ENCODE measurements at places on chromosomes 7 and 10.

- no peak for DNase-seq
Observed at GRCh38 chr10:131062621-131063260, 248.8 kb downstream of the TCERG1L start.

DNA sequence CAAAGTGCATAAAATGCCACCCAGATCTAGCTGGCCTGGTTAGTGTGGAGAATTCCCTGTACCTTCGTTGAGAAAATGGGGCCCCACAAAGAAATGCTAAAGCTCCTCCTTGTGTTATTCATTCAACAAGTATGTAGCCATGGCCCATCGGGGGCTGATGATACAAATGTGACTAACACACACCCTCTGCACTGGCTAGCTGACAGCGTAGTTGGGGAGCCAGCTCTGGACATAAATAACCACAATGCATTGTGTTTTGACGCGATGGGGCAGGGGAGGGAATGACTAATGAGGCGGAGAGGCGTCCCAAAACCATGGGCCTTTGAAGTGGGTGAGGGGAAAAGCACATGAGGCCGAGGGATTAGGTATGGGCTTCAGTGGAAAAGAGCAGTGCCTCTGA lies 28.2 kb upstream of the ASL start:
- DNase-seq, result no peak

DNA sequence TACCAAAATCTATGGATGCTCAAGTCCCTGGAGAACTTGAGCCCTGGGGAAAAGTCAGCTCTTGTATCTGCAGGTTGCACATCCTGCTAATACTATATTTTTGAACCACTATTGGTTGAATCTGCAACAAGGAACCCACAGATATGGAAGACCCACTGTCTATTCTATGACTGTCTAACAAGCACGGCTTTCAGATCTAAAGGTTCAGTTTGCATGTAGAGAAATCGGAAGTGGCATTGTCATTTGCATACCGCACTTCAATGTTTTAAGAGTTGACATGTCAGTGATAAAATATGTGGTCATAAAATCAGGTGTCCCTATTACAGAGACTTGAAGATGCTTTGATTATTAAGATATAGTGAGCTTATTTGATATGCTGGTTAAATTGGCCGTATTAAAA lies 95.6 kb downstream of the MALRD1 start:
- no peak for DNase-seq

DNA sequence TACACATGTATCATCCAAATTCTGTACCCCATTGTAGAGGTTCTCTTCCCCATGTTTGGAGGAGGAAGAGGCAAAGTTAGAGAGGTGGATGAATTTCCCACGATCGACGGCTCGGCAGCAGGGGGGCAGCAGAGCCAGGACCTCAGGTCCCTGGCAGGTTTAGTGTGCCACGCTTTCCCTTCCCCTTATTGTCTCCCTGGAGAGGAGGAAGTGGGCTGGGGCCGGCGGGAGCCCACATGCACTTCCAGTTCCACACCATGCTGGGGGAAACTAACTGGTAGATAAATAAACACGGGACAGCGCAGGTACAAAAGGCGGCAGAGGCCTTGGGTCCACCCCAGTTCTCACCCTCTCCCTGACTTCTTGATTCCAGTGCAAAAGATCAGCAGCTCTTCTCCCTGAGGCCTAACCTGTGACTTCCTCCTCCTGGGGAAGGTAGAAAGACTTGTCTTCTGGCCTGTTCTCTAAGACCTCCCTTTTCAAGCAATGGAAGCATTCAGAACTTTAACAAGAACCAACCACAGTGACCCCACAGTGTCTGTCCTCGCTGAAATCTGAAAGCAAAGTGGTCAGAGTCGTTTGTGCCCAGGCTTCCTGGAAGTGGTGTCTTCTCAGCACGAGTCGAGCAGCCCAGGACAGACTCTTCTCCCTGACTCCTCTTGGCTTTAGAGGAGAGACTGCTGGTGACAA lies 30.5 kb upstream of the SRGN start:
- DNase-seq, result no peak

- no peak for DNase-seq
Observed at GRCh38 chr10:27621461-27621860, 117.4 kb downstream of the RAB18 start.

DNA sequence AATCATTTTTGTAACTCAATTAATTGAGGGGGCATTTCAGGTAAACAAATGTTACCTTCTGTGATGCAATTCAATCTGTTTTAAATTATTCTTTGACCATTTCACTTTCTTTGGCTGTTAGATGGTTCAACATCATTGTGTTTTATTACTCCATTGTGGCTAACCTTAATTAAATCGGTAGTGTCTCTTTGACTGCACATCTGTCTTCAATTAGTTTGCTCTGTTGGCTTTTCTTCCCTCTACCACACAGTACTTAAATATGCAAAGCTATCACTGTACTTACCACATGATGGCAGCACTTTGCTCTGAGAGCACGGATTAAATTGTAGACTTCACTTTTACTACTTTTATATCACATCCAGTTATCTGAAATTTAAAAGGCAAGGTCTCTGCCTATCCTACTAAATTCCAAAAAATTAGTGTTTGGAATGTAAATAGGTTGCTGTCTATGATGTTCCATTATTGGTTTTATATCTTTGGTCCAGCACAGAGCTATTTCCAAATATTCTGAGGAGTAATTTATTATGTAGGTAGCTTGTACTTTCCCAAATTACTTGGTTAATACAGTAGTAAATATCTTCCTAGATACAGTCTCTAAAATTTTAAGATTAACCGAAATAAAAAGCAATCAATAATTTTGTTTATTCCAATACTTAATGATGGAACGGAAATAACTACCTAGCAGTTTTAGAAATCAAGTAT lies 352.0 kb downstream of the PCLO start:
- no peak for DNase-seq

Data from activated T-cell treated with anti-CD3 and anti-CD28 coated beads for 1 hour (primary cell).